Stimulated activated CD8-positive, alpha-beta memory T cell treated with anti-CD3 and anti-CD28 coated beads, Interleukin-4, amount 100 ng/mL, for 1 hour (primary cell): ENCODE measurements at places on chromosomes 4 and X.

DNA sequence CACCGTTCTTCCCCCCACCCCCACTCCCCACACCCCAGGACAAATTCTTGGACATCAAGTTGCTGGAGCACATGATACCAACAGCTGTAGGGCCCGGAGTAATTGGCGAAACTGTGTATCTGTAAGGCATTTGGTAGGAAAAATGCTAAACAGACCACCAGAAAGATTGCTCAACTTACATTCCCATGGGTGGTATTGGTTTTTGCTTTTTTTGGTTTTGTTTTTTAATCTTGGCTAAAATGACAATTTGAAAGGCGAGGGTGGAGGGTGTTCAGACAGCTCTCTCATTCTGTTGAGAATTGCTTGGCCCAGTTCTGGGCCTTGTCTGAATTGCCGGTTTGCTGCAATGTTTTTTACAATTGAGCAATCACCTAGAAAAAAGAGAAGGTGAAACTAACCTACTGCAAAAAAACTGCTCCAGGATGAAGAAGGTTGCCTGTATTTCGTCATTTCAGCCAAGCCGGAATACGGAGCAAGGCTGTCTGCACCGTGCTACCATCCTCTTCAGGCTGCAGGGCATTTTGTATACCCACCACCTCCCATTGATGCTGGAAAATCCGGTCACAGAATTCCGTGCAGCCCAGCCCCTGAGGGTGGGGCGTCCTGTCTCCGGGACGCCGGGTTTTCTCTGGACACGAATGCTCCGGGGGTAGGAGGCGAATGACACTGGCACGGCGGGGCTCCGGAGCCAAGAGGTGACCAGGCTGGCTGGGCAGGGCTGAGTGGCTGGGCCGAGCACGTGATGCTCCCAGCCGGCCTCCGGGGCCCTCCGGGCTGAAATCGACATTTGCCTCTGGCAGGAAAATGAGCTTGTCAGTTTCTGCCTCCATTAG is at the start of gene CLCN4:
CLCN4 (plus strand) TSS at position 777 of the 833 bp plus-strand sequence. CDS start 28,058 bp downstream, outside the sequence.
- no peak for DNase-seq

DNA sequence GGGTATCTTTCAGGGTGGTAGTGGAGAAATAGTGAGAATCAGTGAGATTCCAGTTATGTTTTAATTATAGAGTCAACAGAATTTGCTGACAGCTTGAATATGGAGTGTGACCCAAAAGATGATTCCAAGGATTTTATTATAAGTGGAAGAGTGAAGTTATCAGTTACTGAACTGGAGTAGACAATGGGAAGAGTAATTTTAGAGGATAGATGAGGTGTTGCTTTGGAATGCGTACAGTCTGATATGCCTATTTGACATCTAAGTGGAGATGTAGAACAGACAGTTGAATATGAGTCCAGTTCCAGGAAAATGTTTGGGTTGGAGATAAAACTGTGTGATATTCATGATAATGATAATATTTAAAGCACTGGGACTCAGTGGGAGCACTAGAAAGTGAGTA is 174.2 kb downstream of the MAPK10 start:
- DNase-seq: no peak

DNA sequence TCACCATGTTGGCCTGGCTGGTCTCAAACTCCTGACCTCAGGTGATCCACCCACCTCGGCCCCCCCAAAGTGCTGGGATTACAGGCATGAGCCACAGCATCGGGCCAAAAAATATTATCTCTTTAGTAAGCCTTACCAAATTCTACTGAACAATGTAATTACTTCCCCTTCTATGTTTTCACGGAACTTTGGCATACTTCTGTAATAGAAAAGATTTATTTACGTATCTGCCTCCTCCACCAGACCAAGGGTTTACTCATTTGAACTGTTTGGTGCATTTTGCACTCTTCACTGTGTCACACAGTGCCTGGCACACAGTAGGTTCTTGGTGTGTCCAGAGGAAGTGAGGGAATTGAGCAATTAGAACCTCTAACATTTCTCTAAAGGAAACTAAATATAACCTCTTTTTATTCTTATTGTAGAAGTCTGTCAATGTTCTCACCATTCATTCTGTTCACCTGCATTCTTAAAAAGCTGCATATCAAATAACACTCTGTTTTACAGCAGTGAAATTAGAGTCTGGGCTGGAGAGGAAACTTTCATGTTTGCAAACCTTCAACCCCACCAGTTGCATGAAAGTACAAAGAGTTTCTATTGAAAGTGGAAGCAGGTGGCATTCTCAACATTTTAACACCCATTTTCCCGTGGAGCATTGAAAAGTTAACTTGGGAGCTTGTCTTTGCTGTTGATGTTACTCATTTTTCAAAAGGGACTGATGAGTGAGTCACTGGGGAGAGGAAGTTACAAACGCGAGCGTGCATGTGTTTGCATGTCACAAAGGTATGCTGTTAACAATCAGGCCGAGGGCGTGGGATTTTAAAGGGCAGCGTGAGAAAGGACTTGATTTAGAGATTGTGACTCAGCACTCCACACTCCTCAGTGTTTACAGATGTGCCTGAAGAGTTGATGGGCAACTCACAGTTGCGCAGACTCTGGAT is 314.1 kb downstream of the STK32B start:
- DNase-seq: no peak

- no peak for DNase-seq
Observed at GRCh38 chr4:89660444-89661172, 176.4 kb downstream of the SNCA start.

GRCh38 chrX:9875801-9876200 is 89.6 kb downstream of the SHROOM2 start:
- DNase-seq: no peak

GRCh38 chrX:24294619-24295018 is 19.2 kb downstream of the SUPT20HL2 start:
- no peak for DNase-seq

DNA sequence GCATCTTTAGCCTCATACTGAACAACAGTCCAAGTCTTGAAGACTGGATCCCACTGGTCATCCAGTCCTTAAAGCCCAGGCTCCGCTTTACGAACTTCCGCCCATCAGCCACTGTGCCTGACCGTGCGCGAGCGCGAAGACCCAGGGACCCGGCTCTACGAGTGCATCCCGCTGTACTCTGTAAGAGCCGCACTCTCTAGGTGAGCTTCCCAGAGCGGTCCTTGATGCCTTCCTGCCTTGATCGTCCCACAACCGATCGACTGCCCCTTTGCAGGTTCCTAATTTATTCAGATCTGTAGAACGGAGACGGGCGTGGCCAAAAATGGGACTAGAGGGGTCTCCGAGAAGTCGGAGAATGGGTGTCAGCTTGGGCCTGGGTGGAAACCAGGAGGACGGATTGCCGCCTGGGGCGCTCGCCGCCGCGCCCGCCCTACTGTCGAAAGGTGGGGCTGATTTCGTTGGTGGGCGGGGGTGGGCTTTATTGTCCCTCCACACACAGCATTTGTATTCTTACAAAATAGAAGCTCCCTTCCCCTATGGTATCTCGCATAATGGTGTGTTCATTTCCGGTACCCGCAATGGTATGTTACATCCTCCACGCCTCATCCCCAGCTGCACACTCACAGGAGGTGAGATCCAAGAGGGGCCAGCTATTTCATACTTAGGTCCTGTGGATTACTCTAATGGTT is 42.3 kb upstream of the FAM156A start:
- DNase-seq: no peak

DNA sequence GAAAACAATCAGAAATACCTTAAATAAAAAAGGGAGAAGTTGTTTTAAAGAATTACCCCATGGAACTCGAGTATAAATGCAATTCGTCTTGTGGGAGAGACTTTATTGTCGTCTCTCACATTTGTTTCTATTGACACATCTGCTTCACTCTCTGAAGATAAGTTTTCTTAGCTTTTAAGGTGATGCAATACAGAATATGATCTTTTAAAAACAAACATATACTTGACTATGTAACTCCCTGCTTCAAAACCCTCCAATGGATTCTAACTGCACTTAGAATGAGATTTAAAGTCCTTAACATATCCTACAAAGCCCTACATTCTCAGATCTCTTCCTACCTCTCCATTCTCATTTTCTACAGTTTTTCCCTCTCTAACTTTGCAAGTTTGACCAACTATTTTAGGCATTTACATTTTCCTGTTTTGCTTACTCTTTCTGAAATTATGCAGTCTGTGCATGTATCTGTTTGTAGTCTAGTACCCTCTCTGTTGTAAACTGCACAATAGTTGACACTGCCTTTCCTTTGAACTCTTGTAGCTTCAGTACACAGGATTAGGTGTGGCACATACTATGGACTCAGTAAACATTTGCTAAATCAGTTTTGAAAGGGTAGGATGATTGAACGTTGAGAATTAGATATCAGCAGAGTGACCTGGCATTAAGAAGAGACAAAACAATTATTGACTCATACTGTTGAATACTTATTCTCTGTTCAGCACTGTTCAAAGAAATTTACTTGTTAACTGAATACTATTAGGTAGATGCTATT is 59.8 kb downstream of the AGTR2 start:
- no peak for DNase-seq
